Stimulated activated CD8-positive, alpha-beta memory T cell treated with anti-CD3 and anti-CD28 coated beads, Interleukin-15, amount 100 ng/mL, for 24 hours (primary cell): ENCODE measurements at places on chromosomes 5 and 9.

GRCh38 chr9:109743696-109744095, 36.3 kb upstream of the PALM2AKAP2 start:
- DNase-seq: no peak

DNA sequence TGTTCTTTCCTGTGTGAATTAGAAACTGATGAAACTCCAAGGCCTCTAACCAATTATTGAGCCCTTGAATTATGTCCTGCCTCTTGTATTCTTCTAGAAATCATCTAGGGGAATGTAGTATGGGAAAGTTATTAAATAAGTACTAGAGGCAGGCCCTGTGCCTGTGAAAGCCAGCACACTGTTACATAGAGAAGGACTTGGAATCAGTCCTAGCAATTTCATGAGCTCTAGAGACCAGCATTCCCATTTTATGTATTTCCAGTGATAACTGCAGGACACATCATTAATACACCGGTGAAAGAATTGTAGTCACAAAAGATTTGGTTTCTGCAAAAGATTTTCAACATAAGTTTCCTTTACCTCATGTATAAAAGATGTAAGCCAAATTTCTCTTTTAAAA, 168.5 kb upstream of the VLDLR start:
- no peak for DNase-seq

GRCh38 chr9:32502464-32502863, 23.5 kb downstream of the RIGI start:
- no peak for DNase-seq

DNA sequence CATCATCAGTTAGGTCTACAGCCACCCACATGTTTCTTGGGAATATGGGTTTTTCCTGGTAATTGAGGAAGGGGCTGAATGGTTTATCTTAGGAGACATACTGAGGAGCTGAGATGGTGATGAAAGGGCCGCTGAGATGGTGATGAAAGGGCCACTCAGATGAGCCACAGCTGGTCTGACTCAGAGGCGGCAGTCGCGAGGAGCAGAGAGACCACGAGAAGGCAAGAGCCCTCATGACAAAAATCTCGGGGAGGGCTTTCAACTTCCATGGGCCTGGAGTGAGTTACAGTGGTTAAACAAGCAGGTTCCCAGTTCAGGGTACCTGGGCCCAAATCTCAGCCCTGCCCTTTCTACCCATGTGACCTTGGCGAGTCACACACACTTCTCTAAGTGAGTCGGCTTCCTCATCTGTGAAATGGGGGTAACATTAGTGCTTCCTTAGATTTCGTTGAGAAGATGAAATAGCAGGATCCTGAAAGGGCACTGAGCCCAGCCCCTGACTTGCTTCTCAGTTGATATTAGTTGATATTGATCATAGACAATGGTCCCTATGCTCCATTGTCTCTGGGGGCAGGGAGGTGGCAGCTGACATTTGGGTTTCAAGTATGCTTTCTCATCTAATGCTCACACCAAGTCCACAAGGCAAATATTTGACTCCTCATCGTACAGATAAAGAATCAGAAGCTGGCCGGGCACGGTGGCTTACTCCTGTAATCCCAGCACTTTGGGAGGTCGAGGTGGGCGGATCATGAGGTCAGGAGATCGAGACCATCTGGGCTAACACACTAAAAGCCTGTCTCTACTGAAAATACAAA, 169.5 kb downstream of the RGS3 start:
- no peak for DNase-seq

DNA sequence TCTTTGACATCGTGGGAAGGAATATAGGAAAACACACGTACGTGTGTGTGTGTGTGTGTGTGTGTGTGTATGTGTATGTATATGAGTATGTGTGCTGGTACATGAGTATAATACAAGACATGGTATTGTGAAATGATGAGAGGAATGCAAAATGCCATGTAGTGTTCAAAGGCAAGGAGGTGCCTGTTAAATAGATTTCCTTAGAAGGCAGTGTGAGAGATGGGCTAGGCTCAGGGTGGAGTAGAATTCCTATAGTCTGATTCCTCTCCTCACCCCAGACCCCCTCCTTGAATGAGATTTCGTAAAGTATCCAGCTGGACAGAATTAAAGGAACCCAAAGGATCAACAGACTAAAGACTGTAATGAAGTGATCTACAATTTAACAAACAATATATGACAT, 11.1 kb downstream of the GPR21 start:
- DNase-seq: no peak

GRCh38 chr9:102974530-102974929, 20.6 kb upstream of the CYLC2 start:
- DNase-seq: no peak

GRCh38 chr5:89396278-89396954, 513.4 kb upstream of the MEF2C start:
- no peak for DNase-seq
